Activated CD4-positive, alpha-beta T cell treated with anti-CD3 and anti-CD28 coated beads for 4 hours (primary cell): ENCODE measurements at places on chromosomes 7 and 10.

DNA sequence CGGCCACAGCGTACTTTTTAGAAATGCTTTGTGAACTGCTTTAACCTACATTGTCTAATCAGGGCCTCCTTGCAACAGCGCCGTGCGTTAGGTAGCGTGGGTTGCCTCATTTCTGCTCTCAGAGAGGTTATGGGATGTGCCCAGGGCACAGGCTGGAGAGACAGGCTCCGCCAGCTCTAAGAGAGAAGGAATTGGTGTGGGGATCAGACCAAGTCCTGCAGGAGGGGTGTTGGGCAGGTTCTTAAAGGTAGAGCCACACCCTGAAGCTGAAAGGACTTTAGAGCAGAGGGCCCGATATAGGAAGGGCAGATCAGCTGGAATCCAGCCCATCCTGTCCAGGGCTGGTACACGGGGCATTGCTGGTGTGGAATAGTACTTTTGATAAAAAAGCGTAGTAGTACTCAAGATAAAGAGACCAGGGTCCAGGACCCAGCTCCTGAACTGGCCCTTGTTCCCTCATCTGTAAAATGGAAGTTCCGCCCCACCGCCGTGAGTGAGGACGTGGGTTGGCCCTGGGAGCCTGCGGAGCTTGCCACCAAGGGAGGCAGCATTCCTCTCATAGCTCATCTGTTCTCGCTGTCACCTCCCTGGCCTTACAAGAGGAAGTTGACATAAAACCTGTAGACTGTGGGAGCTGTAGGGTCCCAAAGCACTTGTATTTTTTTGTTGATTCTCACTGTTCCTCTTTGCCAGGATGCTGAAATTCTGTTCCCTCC is 37.2 kb downstream of the TMEM120A start:
- no peak for DNase-seq

- DNase-seq, result no peak
Measured at GRCh38 chr10:79139124-79139835, 70.5 kb downstream of the ZMIZ1 start.

GRCh38 chr7:5596046-5596895 is 172.6 kb upstream of the TNRC18 start:
- DNase-seq, result peak; percentile 73

GRCh38 chr10:80988755-80989154 is 451.1 kb downstream of the SH2D4B start:
- DNase-seq, result no peak

- DNase-seq, result peak; percentile 80
Measured at GRCh38 chr10:62050893-62051433, 149.5 kb downstream of the ARID5B start.

DNA sequence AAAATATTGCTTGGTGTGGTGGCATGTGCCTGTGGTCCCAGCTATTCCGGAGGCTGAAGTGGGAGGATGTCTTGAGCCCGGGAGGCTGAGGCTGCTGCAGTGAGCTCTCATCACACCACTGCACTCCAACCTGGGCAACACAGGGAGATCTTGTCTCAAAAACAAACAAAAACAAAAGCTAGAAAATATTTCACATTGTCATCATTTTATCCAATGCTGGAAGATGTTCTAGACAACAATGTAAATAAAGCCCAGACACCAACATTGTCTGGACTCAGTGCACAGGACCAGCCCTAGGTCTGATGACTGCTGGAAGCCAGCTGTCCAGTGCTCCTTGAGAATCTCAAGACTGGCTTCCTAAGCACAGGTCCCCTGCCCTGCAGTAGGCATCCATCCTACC is 13.5 kb downstream of the SEPHS1 start:
- DNase-seq, result no peak

DNA sequence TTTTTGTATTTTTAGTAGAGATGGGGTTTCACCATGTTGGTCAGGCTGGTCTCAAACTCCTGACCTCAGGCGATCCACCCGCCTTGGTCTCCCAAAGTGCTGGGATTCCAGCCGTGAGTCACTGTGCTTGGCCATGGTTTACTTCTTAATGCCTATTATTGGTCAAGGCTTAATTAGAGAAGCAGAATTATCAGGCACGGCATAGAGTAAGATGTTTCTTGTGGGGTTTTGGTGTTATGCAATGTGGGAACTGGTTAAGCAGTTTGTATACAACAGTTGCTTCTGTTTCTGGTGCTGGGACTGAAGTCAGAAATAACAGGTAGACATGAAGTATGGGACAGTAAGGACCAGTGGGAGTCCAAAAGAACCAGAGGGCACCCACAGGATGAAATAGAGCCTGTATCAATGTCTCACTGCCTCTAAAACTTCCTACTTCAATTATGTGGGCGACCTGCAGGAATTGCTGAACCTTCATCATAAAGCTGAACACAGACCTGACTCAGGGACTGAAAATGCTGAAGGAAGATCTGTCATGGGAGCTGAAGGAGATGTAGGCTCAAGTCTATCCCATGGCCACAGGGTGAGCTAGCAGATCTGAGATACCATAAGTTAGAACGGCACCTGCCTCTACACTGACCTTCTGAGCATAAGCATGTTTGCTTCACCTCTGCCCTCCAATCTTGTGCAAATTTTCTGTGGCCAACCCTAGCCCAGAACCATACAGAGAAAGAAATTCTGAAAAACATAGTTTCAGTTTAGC is 38.3 kb upstream of the VCL start:
- no peak for DNase-seq

GRCh38 chr10:123156078-123156477 is 1.9 kb downstream of the BUB3 start:
- no peak for DNase-seq

DNA sequence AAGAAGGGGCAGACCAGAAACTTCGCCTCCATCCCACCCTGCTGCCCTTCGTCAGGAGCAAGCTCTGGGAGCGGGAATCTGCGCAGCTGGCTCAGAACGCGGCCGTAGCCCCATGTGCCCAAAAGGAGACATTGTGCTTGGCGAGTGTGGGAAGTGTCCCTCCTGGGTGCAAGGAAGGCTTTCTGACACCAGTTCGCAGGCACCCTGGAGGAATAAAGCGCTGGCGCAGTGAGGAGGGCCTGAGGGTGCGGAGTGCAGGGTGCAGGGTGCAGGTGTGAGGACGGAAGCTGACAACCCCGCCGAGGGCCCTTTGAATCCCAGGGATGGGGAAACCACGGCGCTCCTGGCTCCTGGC is 811 bp downstream of the SLIT1 start:
- DNase-seq, result no peak

GRCh38 chr7:77428777-77429231 is 12.7 kb upstream of the GSAP start:
- no peak for DNase-seq

- peak; percentile 30 for DNase-seq
Measured at GRCh38 chr7:102404005-102404861, 8.1 kb downstream of the PRKRIP1 start.

GRCh38 chr10:132095403-132096113 is 29.8 kb downstream of the JAKMIP3 start:
- DNase-seq, result no peak

GRCh38 chr10:126062131-126063032 is 166.0 kb downstream of the FANK1 start:
- no peak for DNase-seq

DNA sequence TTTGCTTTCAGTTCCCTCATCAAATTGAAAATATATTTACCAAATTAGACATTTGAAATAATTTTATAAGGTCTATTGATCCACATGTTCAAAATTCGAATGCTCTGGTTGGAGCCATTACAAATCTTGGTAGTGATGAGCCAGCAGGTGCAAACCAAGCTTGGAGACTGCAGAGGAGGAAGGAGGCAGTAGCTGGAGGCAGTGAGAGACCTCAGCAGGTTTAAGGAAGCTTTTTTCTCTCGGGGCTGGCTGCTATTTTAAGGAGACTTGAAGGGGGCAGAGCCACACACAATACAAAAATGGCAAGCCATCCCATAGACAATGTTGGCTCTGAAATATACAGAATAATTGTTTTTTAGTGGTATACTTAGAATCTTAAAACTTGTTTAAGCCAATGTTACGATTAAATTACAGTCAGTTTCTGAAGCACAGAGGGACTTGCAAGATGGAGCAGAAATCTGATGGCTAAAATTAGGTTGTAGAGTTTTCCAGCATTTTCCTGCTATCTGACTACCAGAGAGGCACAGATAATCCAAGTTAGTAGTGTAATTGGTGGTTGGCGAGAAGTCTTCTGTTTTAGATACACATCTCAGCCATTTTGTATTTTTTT is 185.8 kb downstream of the SNX10 start:
- DNase-seq, result no peak

DNA sequence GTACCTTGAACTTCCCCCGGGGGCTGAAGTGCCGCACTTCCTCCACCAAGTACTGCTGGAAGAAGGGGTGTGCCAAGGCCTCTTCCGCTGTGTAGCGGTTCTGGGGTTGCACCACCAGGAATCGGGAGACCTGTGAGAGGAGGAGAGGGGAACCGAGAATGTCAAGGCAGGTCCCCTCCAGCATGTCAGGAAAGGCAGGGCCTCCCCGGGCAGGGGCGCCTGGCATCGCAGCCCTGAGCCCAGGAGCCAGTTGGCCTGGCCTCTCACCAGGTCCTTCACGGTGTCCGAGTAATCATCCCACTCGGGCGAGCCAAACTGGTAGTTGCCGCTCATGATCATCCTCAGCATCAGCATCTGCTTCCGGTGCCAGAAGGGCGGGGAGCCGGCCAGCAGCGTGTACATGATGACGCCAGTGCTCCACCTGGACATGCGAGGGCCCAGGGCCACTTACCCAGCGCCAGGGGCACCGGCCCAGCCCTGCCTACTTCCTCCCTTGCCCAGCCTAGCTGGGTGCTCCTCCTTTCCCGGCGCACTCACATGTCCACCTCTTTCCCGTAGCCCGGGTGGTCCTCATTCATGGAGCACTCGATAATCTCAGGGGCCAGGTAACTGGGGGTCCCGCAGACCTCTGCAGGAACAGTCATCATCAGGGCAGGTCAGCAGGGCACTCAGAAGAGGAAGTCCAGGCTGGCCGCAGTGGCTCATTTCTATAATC is 11.0 kb downstream of the PHKG1 start:
- DNase-seq, result no peak

GRCh38 chr10:113705344-113705652 is 25.6 kb downstream of the CASP7 start:
- DNase-seq, result no peak

GRCh38 chr7:108408296-108408991 is 47.8 kb downstream of the NRCAM start:
- DNase-seq, result no peak

DNA sequence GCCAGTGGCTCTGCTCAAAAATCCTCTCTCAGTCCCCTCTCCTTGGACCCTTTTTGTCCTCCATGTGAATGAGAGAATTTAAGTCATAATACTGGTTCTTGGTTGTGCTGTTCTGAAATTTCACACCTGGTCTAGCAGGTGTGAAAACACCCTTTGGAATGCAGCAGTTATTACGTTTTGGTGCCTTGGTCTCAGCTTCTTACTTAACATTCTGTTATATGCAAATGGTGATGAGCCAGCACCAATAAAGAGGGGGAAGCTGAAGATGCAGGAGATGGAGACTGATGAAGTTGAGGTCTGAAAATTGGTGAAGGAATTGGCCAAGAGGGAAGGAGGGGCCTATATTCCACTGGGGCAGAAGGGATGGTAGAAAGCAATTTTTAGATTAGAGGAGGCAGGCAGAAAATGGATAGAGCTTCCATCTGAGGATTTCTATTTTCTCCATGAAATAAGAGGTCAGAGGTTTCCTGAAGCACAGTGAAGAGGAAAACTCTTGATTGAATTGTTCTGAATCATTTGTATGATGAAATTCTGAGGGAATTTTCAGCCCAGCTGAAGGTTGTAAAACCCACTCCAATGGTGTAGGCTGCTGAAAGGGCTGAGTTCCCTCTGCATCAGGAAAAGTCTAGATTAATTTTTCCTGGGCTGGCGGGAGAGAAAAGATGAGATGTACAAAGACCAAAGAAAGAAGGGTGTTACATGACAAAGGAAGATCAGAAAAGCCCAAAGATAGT is 94.0 kb upstream of the FAM180A start:
- DNase-seq, result no peak

DNA sequence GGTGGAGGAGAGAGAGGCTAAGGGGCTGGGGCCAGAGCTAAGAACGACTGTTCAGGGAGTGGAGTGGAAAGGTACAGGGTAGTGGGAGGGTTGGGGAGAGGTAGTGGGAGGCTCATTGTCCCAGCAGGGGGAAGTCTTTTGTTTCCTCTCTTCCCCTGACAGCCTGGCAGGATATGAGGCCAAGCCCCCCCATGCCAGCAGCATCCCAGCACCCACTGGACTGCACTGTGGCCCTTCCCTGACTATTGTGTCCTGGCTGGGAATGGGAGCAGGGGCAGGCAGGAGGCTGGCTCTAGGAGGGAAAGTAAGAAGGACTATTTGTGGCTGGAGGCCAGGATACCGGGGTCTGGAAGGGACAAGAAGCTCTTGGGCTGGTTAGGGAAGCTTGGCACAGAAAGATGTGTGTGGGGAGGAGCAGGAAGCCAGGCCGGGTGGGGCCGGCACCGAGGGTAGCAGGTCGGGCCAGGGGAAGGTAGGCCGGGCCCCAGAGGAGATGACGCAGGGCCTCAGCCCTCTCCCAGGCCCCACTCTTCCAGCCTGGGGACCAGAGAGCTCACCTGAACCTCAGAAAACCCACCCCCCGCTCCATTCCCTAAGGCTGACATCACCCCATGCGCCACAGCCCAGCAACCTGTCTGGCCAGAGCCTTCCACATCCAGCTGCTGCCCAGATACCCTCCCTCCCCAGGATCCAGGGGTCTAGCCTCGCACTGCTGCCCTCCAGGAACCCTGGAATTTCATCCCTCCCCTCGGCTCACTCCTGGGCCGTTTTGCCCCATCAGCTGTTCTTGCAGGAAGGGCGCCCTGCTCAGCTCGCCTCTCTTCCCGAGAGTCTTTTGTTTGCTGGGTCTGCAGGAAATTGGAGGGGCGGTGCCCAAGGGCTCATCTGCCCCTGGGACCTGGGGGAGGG is 8.8 kb upstream of the EPHB4 start:
- DNase-seq, result no peak

- no peak for DNase-seq
Measured at GRCh38 chr7:80224415-80224814, 89.8 kb downstream of the GNAI1 start.

GRCh38 chr10:109968953-109969759 is 38.6 kb upstream of the ADD3 start:
- DNase-seq, result no peak

GRCh38 chr7:106357675-106358074 is 72.9 kb upstream of the NAMPT start:
- DNase-seq, result no peak

GRCh38 chr10:132484922-132485321 is 52.7 kb upstream of the INPP5A start:
- DNase-seq, result no peak

DNA sequence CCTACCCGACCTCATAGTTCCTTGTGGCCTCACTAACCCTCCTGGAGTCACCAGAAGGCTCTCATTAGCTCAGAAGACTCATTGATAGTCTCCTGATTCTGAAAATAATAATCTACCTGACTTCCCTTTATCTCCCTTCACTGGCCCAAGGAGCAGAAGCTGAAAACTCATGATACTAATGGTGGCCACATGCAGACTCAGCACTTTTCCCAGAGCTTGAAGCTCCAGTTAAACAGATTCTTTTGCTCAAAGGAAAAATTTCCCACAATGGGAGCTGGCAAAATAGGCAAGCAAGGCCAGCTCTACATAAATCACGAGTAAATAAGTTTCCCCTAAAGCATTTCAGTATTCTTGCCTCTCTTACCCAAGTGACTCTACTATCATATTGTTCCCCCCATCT is 8.2 kb downstream of the NAPEPLD start:
- no peak for DNase-seq
